Activated CD4-positive, alpha-beta T cell treated with anti-CD3 and anti-CD28 coated beads for 4 hours (primary cell): ENCODE measurements at places on chromosomes 13 and 19.

DNA sequence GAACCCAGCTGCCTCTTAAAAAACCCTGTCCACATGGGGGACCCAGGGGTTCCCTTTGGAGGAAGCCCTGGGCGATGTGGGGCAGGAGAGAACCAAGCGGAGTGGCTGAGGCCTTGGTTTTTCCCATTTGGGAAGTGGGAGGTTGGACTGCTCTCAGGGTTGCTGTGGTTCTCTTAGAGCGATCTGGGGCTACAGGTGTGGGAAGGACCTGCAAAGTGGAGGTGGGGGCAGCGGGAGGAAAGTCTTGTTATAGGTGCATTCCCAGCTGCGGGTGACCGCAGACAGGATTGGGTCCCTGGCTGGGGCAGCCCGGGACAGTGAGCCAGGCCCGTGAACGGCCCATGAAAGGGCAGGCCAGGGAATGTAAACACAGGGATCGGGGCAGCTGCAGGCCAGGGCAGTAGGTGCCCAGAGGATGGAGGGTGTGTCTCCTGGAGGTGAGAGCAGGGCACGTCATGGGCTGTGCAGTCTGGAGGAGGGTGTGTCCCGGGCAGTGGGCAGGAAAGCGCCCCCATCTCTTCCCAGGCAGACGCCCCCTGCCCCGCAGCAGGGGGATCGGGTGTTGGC is 814 bp downstream of the SLC25A23 start:
- DNase-seq = no peak

DNA sequence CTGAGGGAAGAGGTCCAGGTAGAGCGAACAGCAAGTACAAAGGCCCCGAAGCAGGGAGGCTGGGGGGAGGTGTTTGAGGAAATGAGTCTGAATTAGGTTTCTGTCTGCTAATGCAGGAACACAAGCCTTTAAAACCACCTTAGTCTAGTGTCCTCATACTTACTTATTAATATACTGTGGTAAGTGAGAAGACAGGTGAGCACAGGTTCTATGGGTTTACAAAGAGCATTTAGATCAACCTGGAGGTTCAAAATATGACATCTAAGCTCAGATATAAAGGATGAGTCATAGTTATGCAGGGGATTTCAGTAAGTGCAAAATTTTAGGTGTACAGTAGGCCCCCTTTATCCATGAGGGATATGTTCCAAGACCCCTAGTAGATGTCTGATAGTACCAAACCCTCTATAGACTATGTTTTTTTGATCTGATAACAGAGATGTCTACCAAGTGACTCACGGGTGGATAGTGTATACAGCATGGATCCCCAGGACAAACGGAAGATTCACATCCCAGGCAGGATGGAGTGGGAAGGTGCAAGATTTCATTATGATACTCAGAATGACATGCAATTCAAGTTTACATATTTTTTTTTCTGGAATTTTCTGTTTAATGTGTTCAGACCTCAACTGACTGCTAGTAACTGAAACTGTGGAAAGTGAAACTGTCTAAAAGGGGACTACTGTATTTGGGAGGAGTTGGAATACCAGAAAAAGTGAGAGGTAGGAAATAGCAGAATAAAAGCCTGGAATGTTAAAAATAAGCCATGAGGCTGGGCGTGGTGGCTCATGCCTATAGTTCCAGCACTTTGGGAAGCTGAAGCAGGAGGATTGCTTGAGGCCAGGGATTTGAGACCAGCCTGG is 18.2 kb upstream of the MED4 start:
- DNase-seq = no peak

DNA sequence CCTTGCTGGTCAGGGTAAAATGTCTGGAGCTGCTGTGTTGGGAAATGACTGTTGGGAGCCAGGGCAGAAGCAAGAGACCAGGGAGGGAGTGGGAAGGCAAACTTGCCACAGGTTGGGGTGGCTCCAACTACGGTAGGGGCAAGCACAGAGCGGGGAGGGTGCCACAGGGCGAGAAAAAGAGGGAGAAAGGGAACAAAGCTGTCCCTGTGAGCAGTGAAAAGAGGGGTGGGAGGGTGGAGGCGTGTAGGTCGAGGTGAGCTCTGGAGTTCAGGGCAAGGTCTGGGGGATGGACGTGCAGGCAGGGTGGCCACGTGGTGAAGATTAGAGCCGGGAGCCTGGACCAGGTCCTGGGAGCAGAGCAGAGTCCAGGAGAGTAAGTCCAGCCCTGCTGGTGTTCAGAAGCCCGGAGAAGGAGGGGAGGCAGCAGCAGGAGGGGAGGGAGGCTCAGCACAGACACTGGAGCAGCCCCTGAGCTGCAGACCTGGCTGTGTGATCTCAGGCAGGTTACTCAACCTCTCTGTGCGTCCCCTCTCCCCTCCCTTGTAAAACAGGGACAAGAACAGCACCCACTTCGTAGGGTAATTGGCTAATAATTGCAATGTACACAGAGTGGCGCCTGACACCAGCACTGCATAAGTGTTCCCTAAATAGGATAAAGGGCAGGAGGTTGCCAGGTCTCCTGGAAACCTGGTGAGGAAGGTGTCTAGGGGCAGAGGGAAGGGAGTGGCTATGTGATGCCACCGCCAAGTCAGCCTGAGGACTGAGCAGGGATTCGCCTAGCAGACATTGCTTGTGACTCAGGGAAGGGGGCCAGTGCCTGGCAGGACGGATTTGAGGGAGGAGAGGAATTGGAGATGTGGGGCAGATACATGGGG is 3.2 kb upstream of the POLR2E start:
- no peak for DNase-seq

GRCh38 chr13:98044301-98044700 is 90.8 kb downstream of the IPO5 start:
- DNase-seq = no peak

DNA sequence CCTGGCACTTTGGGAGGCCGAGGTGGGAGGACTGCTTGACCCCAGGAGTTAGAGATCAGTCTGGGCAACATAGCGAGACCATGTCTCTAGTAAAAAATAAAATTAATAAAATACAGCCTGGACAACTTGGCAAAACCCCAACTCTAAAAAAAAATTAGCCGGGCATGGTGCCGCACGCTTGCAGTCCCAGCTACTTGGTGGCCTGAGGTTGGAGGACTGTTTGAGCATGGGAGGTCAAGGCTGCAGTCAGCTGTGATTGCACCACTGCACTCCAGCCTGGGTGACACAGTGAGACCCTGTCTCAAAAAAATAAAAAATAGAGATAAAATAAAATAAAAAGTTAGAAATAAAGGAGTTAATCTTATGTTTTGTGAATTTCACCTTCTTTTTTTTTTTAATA is 15.6 kb upstream of the SPC24 start:
- no peak for DNase-seq

DNA sequence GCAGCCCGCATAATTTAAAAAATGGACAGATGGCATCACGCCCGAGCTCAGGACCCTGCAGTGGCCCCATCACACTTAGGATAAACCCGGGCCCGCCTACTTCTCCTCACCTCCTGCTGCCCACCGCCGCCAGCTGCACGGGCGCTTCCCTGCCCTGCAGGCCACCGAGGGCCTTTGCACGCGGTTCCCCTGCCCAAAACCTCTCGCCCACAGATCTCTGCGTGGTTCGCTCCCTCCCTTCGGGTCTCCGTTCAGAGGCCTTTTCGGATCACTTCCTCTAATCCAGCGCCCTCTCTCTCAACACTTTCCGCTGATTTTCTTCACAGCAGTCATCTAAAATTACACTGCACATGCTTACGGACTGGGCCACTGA is 1.8 kb downstream of the SHISA7 start:
- no peak for DNase-seq

DNA sequence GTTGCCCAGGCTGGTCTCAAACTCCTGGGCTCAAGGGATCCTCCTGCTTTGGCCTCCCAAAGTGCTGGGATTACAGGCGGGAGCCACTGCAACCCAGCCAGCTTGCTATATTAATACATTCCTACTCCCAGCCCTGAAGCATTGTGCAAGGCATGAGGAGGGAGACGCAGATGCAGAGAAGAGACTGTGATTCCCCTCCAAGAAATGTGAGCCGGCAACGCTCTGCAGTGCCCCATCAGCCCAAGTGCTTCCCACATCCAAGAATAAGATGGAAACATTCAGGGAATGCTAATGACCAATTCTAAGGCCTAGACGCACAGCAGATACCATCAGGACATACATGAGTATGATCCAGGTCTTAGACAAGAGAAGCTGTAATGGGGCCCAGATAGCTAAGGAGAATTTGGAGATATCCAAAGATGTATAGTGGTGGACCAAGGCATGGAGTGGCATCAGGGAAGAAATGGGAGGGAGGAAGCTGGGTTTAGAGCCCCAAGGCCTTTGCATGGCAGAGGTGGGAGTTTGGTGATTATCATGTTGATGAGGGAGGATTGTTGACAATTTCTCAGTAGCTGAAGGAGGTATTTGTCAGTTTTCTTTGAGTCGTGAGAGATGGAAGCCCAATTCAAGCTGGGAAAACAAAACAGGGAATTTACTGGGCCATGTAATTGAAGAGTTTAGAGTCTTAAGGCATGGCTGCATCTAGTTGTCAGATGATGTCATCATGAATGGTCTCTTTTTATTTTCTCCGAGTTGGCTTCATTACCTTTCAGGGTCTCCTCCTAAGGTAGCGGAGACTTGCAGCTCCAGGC is 2.9 kb downstream of the PPM1N start:
- DNase-seq = no peak

DNA sequence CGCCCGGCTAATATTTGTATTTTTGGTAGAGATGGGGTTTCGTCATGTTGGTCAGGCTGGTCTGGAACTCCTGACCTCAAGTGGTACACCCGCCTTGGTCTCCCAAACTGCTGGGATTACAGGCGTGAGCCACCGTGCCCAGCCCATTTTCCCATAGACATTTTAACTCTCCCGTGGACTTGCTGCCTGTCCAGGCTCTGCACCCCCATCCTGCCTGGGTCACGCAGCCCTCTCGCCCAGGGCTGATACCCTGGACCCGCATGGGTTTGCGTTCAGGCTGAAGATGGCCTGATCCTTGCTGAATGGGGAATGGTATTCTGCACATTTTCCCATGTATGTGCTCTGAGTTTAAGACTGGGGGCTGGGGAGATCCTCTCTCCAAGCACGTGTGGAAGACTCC is 46.0 kb upstream of the RANBP3 start:
- no peak for DNase-seq

GRCh38 chr13:77555246-77555645 is 19.7 kb downstream of the SCEL start:
- no peak for DNase-seq

DNA sequence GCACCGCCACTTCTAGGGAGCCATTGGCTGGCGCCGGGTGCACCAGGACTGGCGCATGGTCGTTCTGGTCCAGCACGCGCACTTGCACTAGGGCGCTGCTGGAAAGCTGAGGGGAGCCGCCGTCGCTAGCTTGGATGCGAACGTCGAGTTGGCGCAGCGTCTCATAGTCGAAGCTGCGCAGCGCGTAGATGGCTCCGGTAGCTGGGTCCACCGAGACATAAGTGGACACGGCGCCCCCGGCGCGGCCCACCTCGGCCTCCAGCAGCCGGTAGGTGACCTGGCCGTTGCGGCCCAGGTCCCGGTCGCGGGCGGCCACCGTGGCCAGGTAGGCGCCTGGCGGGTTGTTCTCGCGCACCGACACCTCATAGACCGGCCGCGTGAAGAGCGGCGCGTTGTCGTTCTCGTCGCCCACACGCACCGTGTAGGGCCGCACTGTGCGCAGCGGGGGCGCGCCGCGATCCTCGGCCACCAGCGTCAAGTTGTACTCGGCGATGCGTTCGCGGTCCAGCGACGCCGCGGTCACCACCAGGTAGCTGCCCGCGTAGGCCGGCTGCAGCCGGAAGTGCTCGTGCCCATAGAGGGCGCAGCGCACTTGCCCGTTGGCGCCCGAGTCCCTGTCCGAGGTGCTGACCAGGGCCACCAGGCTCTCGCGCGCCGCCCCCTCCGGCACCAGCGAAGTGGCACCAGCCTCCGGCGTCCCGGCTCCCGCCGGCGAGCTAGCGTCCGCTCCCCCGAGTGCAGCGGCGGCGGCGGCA is 1.7 kb downstream of the PCDH8 start:
- DNase-seq = no peak
